ENCODE measurements at places on chromosomes 5 and 9.

GRCh38 chr5:163190283-163190682, 247.1 kb upstream of the CCNG1 start:
- no peak for DNase-seq

- DNase-seq: no peak
Measured at GRCh38 chr5:117487556-117487955, 912.9 kb upstream of the SEMA6A start.

GRCh38 chr9:81787747-81788632, 98.6 kb upstream of the TLE1 start:
- no peak for DNase-seq

GRCh38 chr5:92662741-92663140, 918.3 kb downstream of the NR2F1-AS1 start:
- no peak for DNase-seq

DNA sequence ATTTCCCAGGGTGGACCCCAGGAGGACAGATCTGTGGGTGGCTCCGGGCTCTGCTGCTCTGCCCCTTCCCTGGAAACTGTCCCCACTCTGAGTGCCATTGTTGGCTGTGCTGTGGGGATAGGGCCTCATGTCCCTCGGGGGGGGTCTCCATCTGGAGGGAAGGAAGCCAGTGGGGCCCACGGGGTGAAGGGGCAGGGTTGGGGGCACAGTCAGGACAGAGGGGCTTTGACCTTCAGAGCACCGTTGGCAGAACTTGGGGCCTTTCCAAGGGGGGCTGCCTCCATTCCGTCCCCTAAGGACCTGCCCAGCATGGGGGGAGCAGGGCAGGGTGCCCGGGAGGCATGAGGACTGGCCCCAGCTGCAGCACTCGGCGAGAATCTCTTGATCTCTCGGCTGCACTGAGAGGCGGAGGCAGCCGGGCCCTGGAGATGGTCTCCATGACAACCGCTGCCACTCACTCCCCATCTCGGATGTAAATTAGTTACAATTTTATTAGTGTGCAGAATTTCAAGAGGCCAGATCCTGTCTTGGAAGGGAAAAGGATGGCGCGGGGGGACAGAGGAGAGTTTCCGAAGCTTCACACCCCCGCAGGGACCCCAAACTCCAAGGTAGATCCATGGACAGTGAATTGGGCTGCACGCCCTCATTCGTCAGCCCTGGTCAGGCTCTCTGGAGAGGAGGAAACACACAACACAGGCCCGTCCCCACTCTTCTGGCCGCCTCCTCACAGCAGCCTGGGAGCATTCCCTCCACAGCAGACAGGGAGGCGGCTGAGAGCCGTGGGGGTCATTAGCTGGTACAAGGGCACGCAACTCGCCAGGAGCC, 216.2 kb upstream of the IER5L start:
- DNase-seq: no peak

DNA sequence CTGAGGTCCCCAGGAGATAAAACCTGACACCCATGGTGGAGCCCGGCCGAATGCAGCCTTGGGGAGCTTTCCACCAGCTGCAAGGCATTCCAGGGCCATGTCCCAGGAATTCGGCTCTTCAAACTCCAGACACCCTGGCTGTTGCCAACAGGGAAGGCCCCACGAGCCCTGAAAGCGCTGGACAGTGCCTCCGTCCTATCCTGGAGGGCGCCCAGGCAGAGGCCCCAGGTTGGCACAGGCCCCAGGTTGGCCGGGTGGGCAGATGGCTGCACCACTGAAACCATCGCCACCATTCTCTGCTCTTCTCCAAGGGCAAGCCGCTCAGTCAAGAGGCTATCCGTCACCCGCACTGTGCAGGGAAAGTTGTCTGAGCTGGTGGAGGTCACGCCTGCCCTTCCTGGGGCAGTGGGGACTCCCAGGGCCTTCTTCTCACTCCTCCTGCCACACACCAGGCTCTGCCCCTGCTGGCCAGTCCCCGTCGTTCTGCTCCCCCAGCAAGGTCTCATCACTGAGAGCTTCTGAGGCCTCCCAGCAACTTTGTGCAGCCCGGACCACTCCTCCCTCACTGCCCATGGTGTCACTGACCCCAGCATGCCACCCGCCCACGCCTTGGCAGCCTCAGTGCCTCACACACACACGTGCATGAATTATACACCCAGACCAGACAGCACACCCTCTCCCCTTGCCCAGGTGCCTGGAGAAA, 21.2 kb downstream of the SLC6A3 start:
- DNase-seq: no peak

GRCh38 chr9:68925175-68925574, 88.7 kb downstream of the PRKACG start:
- no peak for DNase-seq

GRCh38 chr5:97042996-97043395, 99.4 kb downstream of the LIX1 start:
- DNase-seq: no peak

DNA sequence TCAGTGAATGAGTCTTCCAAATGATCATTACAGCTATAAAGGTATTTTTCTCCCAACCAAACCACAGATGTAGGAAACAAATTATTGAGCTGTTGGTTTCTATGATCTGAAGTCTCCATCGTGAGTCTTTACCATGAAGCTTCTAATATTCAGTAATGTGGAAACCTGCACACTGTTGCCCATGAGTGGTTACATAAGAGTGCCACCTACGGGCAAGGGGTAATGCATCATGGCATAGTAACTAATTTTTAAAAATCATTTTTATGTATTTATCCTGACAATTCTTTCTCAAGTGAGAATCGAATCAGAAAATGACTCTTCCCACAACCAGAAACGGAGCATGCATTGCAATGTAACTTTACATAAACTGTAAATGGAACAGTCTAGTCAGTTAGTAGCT, 282.5 kb upstream of the SMARCA2 start:
- no peak for DNase-seq

DNA sequence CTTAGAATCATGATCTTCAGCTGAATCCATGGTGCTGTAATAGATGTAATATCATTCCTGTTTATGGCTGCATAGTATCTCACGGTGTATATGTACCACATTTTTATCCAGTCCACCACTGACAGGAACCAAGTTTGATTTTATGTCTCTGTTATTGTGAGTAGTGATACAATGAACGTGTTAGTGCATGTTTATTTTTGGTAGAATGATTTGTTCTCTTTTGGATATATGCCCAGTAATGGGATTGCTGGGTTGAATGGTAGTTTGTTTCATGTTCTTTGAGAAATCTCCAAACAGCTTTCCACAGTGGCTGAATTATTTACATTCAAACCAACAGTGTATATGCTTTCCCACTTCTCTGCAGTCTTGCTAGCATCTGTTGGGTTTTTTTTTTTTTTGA, 175.1 kb upstream of the CDH10 start:
- no peak for DNase-seq

Measured in stimulated activated CD8-positive, alpha-beta memory T cell treated with anti-CD3 and anti-CD28 coated beads, Interleukin-2, amount 100 ng/mL, for 48 hours (primary cell).